ENCODE measurements at places on chromosomes 2 and 18. TPM values are rescaled to one million over a fixed set of nuclear protein-coding genes. Genes with fewer than 3 reads are reported as not detected.

The HOXD3 gene
- not detected for total RNA-seq

DNA sequence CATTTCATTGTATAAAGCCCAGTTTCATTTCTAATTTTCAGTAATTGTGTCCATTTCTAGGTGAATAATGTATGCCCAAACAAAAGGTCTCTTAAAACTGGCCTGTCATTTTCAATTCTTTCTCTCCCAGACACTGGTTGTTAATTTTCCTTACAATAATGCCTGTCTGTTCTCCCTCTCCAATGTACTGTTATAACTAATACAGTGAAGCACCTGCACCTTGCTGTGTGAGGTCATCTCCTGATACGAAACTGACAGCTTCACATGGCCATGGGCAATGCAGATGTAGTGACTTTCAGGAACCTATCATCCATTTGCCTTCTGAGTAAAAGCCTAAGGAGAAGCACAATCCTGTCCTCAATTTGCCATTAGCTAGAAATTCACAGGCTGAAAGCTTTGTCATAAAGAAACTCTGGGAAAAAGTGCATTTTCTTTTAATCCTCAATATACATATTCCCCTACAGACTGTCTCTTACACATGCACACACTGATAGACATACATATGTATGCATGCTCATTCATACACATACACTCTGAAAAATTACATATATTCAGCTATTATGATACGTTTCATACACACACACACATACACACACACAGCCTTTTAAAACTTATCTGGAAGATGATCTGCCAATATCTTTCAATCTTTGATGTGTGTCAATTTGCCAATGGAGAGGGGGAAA lies 1030.3 kb downstream of the TDRD15 start:
- no peak overlapping the region for H3K27ac ChIP-seq
- no peak overlapping the region for H3K4me3 ChIP-seq
- DNase-seq = no peak
- no peaks in the 10 kb centered on the region for H3K27me3 ChIP-seq
- no peaks in the 10 kb centered on the region for H3K36me3 ChIP-seq

The PLCL1 gene
- total RNA-seq = 8.9 TPM

DNA sequence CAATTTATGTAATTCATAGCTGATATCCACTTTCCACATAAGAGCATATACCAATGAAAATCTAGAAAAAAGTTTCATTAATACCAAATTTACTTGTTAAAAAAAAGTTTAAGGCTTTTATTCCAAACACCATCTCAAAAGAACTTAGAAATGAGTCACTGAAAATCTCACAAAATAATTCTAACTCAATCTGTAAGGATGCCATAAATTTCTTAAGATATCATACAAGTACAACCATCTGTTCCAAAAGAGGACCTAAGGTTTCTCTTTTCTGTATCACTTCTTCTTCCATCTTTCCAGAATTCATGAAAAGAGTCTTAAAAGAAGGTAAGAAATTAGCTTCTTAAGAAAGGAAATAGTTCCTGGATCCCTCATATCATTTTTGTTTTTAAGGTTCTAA lies 60.4 kb downstream of the TRIP12 start:
- no peak overlapping the region for H3K27ac ChIP-seq
- peaks cover 37% of the 10 kb centered on the region for H3K36me3 ChIP-seq
- no peak overlapping the region for H3K4me3 ChIP-seq
- no peaks in the 10 kb centered on the region for H3K4me1 ChIP-seq

- peak overlapping the region; percentile 53 for H3K27ac ChIP-seq
- H3K4me3 ChIP-seq = no peak overlapping the region
- H3K4me1 ChIP-seq = peaks cover 53% of the 10 kb centered on the region
- no peaks in the 10 kb centered on the region for H3K27me3 ChIP-seq
- DNase-seq = no peak
- H3K36me3 ChIP-seq = no peaks in the 10 kb centered on the region
Observed at GRCh38 chr2:11742317-11742701, 4.1 kb upstream of the LPIN1 start.

- peak; percentile 10 for DNase-seq
- H3K36me3 ChIP-seq = no peaks in the 10 kb centered on the region
Observed at GRCh38 chr2:232455426-232456255, at the start of gene ALPI. Gene ALPI, plus strand, starts transcription at chr2:232456153. Its CDS starts 47 bp downstream, at chr2:232456200.

DNA sequence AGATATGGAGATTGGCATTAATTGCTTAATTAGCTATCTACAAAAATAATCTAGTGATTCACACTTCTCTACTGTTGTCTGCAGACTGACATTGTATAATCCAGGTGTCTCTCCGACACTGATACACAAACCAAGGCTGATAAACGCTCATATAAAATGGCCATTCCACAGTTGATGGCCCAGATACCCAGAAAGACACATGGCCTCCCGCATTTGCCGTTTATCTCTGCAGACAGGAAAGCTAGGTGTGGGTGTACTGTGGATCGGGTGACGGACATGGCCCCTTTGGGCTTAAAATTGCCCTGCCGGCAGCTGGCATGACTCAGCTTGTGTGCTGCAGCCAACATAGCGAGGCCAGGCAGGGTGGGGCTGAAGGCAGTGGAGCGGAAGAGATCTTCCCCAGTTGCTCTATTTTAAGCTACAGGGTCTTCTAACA lies 18.5 kb downstream of the PMAIP1 start:
- peak; percentile 69 for DNase-seq
- H3K4me3 ChIP-seq = no peak overlapping the region
- no peaks in the 10 kb centered on the region for H3K36me3 ChIP-seq
- H3K4me1 ChIP-seq = peaks cover 3% of the 10 kb centered on the region

The PDCD1 gene
- 1.0 TPM for total RNA-seq

DNA sequence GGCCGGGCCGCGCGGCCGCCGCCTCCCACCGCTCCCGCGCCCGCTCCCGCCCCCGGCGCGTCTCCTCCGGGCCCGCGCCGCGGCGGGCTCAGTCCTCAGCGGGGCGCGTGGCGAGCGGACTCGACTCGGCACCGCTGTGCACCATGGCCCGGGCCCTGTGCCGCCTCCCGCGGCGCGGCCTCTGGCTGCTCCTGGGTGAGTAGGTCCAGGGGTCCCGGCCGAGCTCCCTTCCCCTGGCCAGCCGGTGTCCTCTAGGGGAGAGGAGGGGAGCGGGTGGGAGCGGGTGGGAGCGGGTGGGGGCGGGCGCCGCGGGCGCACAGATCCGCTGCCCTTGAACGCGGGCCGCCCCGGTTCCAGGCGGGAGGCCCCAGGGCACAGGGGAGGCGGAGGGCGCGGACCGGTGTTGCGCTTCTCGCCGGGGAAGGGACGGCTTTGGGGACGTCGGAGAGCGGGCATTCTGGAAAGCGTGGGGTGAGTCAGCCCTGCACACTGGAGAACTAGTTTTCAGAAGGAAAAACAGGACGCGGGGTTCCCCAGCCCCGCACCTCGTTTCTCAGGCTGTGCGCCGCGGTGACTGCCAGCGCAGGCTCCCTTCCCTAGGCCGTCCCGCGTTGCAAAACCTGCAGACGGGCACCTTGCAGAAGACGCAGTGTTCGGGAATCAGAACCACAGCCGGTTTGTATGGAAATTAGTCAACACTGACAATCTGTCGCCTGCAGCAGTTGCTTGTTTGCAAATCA lies at the start of gene RAMP1:
Gene RAMP1, plus strand, starts transcription at position 91 of the 740 bp plus-strand sequence. Its CDS starts 53 bp downstream, at position 144.
- no peak for DNase-seq
- no peaks in the 10 kb centered on the region for H3K36me3 ChIP-seq
- H3K4me3 ChIP-seq = no peak within 1 kb of the TSS
- no peaks in the 10 kb centered on the region for H3K4me1 ChIP-seq

All from K562 (cell line).